Small intestine (tissue), 16 donors: ENCODE measurements at places on chromosomes 7 and 10. TPM values are rescaled to one million over a fixed set of nuclear protein-coding genes. Genes with fewer than 3 reads are reported as not detected.
A peak's percentile ranks its signal among the peaks of the same experiment; 100 is the strongest.

GRCh38 chr7:70005891-70006260 is 407.6 kb downstream of the AUTS2 start:
- no peaks in the 10 kb centered on the region for H3K36me3 ChIP-seq
- no peak overlapping the region for H3K27ac ChIP-seq
- H3K4me3 ChIP-seq: no peak overlapping the region
- no peak for DNase-seq

DNA sequence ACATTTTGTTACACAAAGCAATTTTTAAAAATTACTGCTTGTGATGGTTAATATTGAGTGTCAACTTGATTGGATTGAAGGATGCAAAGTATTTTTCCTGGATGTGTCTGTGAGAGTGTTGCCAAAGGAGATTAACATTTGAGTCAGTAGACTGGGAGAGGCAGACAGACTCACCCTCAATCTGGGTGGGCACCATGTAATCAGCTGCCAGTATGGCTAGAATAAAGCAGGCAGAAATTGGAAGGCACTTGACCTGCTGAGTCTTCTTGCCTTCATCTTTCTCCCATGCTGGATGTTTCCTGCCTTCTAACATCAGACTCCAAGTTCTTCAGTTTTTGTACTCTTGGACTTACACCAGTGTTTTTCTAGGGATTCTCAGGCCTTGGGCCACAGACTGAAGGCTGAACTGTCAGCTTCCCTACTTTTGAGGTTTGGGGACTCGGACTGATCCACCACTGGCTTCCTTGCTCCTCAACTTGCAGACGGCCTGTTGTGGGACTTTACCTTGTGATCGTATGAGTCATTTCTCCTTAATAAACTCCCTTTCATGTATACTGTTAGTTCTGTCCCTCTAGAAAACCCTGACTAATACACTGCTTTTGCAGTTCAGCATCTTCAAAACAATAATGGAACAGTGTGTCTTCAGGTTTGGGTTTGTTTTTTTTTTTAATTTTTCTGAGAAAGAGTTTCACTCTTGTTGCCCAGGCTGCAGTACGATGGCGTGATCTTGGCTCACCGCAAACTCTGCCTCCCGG is 244.1 kb upstream of the SEMA3C start:
- no peak for DNase-seq
- no peak overlapping the region for H3K27ac ChIP-seq
- H3K4me3 ChIP-seq: no peak overlapping the region
- H3K4me1 ChIP-seq: no peaks in the 10 kb centered on the region
- H3K36me3 ChIP-seq: no peaks in the 10 kb centered on the region
- H3K27me3 ChIP-seq: no peaks in the 10 kb centered on the region

GRCh38 chr10:114876169-114876568 is 54.6 kb downstream of the FHIP2A start:
- H3K4me1 ChIP-seq: peaks cover 6% of the 10 kb centered on the region
- H3K27me3 ChIP-seq: no peaks in the 10 kb centered on the region
- no peak overlapping the region for H3K27ac ChIP-seq

DNA sequence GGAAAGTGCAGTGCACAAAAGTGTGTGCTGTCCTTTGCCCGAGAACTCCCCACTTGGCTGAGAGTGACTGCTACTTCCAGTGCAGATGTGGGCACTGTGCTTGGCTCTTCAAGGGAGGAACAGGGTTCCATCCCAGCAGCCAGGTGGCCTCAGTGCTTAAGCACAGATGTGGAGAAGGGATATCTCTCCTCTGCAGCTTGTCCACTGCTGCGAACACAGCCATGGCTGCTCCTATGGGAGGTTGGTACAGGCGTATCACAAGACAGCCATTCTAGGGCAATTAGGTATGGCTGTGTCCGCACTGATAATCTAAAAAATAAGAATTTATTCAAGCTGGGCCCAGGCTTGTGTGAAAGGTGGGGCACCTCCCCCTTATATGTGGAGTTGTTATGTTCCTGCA is 66.6 kb downstream of the GLCCI1 start:
- H3K4me1 ChIP-seq: no peaks in the 10 kb centered on the region
- no peaks in the 10 kb centered on the region for H3K27me3 ChIP-seq
- DNase-seq: no peak
- no peak overlapping the region for H3K4me3 ChIP-seq
- H3K27ac ChIP-seq: no peak overlapping the region

- no peaks in the 10 kb centered on the region for H3K36me3 ChIP-seq
- H3K27ac ChIP-seq: no peak overlapping the region
- H3K4me3 ChIP-seq: no peak overlapping the region
Observed at GRCh38 chr7:123230147-123230546, 30.4 kb upstream of the SLC13A1 start.

DNA sequence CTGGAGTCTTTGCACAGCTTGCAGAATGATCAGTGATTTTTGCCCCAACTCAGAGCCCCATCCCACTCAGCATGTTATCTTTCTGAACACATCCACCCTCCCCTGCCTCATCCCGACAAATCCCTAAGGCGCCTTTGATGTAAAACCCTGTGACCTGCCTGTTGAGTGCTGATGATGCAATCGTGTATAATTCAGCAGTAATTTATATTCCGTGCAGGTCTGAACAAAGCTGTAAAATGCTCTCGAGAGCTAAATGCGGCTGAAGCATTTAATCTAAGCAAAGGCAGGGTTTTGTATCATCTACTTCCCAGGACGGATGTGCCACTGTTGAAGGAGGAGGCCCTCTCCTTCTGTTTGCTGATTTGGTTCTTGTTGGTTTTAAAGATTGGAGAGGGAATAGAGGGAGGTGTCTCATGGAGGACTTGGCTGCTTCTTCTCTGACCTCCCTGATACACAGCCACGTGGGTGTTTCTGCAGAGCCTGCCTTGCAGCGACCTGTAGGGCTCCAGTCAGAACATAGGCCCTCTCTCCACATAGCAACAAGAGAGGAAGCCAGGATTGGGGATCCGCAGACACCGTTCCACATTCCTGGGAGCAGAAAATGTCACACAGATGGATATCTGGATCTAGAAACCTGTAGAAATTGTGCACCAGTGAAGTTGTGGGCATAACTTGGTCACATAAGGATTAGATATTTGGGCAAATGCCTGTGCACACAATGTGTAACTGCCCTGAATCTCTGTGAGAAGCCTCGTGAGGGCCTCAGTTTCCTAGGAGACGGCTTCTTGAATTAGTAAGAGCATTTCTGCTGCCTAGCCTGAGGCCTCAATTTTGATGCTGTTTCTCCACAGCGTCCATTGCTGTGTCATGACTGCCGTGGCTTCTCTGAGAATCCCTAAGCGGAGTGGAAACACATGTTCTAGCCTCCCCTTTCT is 90.2 kb upstream of the AGK start:
- H3K27ac ChIP-seq: no peak overlapping the region
- no peak for DNase-seq
- H3K4me3 ChIP-seq: no peak overlapping the region
- no peaks in the 10 kb centered on the region for H3K36me3 ChIP-seq
- H3K27me3 ChIP-seq: no peaks in the 10 kb centered on the region
- no peaks in the 10 kb centered on the region for H3K4me1 ChIP-seq

DNA sequence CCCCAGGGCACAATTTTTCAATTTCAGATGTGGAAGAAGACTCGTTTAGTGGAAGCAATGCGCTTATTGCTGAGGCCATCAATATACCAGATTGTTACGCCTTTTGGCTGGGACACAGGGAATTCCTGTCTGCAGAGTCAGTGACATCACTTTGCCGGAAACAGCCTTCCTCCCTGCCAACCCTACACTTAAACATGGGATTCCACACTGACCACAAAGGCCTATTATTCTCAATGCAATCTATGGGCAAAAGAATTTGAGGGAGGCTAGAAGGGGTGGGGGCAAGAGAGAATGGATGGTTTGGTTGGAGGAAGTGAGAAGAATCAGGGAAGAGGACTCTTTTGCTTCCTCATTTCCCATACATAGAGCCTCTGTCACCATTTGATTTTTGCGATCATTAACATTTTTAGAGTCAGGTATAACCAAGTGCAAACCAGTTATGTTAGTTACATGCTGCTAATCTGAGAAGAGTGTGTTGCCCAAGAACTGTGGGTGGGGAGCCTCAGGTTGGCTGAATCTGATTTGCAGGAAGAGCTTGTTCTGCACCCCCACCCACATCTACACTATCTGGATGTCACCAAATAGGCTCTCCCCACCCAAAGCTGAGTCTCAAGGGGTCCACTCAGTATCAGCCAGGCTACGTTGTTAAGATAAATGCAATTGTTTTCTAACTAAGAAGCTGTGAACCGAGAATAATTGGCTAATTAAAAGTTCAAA is 58.2 kb downstream of the ENTPD1 start:
- H3K27ac ChIP-seq: no peak overlapping the region
- H3K27me3 ChIP-seq: no peaks in the 10 kb centered on the region
- no peak overlapping the region for H3K4me3 ChIP-seq
- no peak for DNase-seq
- H3K4me1 ChIP-seq: no peaks in the 10 kb centered on the region

Gene TMEM229A
- polyA plus RNA-seq: 14.0 TPM

DNA sequence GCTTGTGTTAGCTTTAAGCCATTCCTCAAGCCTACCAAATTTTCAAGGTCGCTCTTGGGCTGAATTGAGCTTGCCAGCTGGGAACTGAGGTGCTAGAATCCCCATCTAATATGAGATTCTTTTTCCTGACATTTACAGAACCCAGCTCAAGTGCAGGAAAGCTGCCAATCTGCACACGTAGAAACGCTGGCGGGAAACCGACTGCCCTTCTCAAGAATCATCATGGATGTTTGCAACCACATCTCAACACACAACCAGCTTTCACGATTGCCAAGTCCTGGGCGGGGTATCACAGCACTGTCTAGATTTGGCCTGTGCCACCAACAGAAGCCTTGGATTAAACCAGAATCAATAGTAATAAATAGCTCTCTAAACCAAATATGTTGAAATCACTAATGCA is 203.7 kb downstream of the DIP2C start:
- H3K36me3 ChIP-seq: no peaks in the 10 kb centered on the region
- H3K4me3 ChIP-seq: no peak overlapping the region
- no peaks in the 10 kb centered on the region for H3K4me1 ChIP-seq
- no peak overlapping the region for H3K27ac ChIP-seq
- no peaks in the 10 kb centered on the region for H3K27me3 ChIP-seq
- DNase-seq: no peak

DNA sequence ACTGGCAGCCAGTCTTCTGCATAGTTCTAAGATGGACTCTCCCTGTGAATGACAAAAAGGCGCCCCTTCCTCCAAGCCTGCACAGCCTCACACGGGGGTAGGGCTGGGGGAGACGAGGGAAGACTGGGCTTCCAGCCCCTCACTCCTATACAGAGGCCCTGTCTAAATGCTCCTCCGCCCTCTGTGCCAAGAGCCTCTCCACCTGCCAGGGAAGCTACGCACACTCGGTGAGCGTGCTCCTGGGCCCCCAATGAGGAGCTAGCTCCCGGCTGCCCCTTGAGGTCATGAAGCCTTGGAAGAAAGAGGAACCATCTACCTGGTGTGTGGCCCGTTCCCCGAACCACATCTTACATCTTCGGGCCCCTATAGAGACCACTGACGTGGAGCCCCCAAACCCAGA is 54.8 kb downstream of the CRTAC1 start:
- H3K4me1 ChIP-seq: no peaks in the 10 kb centered on the region
- H3K4me3 ChIP-seq: no peak overlapping the region
- no peak overlapping the region for H3K27ac ChIP-seq
- no peak for DNase-seq

Gene OPTN
- 106 TPM for polyA plus RNA-seq

Gene LEP
- not detected for polyA plus RNA-seq

DNA sequence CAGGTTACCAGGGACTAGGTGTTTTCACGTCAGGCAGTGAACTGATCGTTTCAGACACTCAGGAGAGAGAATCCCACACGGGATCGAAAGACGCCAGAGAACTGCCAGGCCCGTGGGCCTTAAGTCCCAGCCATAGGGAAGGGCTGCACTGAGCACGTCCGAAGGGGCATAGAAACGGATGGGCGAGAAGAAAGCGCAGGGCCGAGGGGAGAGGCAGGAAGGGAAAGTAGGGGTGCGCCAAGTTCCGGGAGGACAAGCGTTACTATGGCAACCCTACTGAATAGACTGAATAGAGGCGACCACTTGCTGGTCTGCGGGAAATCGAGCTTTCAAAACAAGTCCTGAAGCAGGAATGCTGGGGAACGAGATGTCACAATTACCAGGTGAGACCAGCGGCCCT is 421.3 kb upstream of the NUPR2 start:
- H3K4me1 ChIP-seq: no peaks in the 10 kb centered on the region
- no peak overlapping the region for H3K27ac ChIP-seq
- no peaks in the 10 kb centered on the region for H3K36me3 ChIP-seq
- DNase-seq: no peak

GRCh38 chr7:36116347-36117202 is 36.5 kb upstream of the EEPD1 start:
- peak overlapping the region; percentile 43 for H3K27ac ChIP-seq
- no peak overlapping the region for H3K4me3 ChIP-seq
- H3K4me1 ChIP-seq: peaks cover 4% of the 10 kb centered on the region
- H3K27me3 ChIP-seq: no peaks in the 10 kb centered on the region
